Transverse colon (tissue), 4 donors: ENCODE measurements at places on chromosomes 4 and X. TPM values are rescaled to one million over a fixed set of nuclear protein-coding genes. Genes with fewer than 3 reads are reported as not detected.

CLDN34 gene
- total RNA-seq, result not detected

DNA sequence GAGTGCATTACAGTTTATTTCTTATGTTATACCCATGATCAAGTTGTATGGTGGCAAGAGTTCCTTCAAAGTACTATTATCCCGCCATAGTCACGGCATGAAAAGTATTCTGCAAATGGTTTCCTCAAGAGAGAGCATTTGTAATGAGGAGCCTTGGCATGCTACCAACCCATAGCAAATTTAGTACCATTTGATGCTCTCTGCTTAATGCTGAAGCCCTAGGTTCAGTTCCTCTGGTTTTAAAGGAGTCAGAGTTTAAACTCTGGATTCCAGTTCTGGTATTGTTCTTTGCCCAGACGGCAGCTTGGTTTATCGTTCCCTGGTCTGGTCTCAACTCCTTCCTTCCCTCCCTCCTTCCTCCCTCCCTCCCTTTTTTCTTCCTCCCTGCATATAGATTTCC, 371.3 kb downstream of the BMPR1B start:
- H3K4me3 ChIP-seq, result no peak overlapping the region
- H3K27me3 ChIP-seq, result no peaks in the 10 kb centered on the region
- H3K4me1 ChIP-seq, result no peaks in the 10 kb centered on the region
- no peak overlapping the region for H3K27ac ChIP-seq
- no peak for DNase-seq

DNA sequence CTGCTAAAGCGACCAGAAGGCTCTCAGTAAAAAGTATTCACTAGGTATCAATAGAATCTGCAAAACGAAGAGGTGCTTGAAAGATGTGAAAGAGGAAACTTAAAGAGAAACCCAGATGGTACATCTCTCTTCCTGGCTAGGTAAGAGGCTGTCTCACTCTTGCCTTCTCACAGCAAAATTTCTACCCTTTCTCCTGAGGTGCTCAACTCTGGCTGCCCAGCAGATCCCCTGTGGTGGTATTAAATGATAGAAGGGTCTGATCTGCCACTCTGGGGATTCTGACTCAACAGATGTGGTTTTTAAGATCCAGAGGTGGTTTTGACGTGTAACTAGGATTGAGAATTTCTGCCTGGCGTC, 14.9 kb upstream of the TSPAN5 start:
- no peaks in the 10 kb centered on the region for H3K27me3 ChIP-seq
- H3K4me3 ChIP-seq, result no peak overlapping the region
- no peak overlapping the region for H3K27ac ChIP-seq
- no peak for DNase-seq

PASD1 gene
- not detected for total RNA-seq
